ENCODE measurements at places on chromosomes 4 and X.

DNA sequence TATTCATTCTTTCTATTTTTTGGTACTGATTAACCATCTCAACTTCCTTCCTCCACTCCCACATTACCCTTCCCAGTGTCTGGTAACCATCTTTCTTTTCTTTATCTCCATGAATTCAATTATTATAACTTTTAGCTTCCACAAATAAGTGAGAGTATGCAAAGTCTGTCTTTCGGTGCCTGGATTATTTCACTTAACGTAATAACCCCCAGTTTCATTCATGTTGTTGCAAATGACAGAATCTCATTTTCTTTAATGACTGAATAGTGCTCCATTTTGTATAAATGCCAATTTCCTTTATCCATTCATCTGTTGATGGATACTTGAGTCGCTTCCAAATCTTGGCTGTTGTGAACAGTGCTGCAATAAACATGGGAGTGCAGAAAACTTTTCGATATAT is 940.4 kb downstream of the GLUD2 start:
- no peak for DNase-seq

GRCh38 chr4:6217716-6218381 is 17.5 kb upstream of the JAKMIP1 start:
- DNase-seq, result no peak

DNA sequence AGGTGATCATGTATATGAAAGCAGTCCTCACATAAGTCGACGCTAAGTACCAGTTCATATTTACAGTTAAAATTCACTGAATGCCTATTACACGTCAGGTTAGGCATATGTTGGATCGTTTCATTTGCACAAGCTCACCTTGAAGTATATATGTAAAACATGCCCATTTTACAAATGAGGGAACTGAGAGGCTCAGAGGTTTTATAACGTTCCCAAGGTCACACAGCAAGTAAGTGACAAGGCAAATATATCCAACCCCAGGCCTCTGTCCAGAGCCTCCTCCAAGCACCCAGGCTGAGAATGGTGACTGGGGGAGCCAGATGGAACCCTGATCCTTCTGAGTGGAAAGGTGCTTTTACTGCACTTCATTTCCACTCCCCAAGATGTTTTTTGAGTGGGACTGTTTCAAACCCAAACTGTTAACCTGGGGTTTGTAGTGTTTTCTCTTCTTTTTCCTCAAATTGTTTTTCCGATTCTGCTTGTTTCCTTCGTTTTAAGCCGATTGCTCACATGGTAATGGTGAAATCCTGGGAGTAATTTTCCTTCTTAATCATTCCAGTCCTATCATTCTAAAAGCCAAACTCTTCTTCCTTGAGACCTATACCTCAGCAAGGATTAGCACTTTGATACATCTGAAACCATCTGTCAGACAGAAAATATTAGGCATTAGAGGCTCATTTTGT is 791 bp downstream of the SMIM20 start:
- DNase-seq, result no peak

GRCh38 chr4:74218201-74218600 is 60.3 kb downstream of the MTHFD2L start:
- no peak for DNase-seq

- no peak for DNase-seq
Observed at GRCh38 chr4:25702848-25703247, 47.2 kb downstream of the SLC34A2 start.

GRCh38 chr4:163554870-163555465 is 60.5 kb downstream of the TMA16 start:
- DNase-seq, result no peak

DNA sequence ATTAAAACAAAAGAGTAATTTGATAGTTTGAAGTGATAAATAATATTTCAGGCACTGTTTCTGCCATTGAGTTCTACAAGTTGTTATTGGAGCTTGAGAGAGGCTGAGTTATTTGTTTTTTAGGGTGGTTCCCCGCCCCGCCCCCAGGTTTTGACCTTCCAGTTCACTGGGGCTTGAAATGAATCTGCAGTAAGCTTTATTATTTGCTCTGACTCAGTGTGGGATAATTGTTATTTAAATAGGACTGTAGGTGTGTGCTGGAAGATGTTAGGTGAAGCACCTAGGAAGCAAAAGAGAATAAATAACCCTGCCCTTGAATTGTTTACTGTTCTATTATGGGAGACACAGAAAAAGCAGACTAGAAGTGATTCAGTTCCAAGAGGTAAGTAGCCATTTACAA is 81.2 kb upstream of the KCNIP4 start:
- no peak for DNase-seq

- DNase-seq, result no peak
Observed at GRCh38 chr4:183550345-183551093, 45.7 kb downstream of the ING2 start.

- no peak for DNase-seq
Observed at GRCh38 chrX:132563976-132564375, 75.1 kb upstream of the MBNL3 start.

DNA sequence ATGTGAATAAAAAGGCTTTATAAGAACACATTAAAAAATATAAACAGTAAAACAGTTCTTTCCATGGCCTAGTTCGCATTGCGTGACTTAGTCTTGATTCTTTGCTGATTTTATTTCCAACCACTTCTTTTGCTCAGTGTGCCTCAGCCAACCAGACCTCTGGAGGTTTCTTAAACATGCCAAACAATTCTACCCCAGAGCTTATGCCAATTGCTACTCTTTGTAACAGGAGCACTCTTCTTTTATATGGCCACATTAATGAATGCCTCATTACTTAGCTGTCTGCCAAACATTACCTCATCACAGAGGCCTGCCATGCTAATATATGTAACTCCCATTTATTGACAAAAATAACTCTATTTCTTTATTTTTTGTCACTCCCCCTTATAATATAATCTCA is 202.3 kb downstream of the NDST4 start:
- DNase-seq, result no peak

GRCh38 chr4:26183017-26183416 is 137.8 kb upstream of the RBPJ start:
- DNase-seq, result no peak

DNA sequence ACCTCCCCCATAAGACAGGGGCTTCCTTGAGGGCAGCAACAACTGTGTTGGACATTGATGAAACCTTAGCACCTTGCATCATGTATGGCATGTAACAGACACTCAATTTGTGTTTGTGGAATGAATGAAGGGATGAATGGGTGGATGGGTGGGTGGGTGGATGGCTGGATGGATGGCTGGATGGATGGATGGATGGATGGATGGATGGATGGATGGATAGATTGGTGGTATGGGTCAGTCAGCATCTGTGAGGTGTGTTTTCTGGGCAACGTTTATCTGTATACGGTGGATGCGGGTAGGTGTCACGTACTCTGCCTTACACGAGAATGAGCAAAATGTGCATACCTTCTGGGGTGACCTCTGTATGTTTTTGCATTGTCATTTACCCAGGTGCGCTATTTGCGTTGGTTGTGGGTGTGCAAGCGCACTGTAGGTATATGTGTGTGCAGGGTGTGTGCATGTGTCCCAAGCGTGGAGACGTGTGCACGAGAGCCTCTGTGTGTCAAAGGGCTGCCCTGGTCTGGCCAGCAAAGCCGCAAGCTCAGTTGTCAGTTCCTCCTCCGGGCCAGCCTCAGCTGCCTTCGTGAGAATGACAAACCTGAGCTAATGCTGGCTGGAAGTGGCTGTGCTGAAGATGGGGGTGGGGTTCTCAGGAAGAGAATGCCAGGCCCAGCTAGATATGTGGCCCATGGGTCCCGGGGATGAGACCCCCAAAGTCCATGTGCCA is 26.5 kb downstream of the ELF4 start:
- DNase-seq, result no peak

DNA sequence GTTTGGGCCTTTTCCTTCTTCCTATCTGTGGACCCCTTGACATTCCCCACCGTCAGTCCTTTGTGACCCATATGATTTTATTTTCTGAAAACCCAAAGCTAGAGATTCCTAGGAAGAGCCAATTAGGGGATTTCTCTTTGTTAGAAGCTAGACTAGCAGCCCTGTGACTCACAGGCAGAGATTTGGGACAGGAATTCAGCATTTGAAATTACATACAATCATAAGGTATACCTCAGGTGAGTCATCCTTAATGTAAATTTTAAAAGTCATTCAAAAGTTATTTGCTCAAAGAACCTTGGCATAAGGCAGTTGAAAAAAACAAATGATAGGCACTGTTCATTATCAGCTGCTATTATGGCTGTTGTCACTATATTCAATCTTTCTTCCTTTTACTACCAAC is 40.6 kb downstream of the USP26 start:
- no peak for DNase-seq

- no peak for DNase-seq
Observed at GRCh38 chr4:113375964-113376666, 326.7 kb downstream of the ANK2 start.

DNA sequence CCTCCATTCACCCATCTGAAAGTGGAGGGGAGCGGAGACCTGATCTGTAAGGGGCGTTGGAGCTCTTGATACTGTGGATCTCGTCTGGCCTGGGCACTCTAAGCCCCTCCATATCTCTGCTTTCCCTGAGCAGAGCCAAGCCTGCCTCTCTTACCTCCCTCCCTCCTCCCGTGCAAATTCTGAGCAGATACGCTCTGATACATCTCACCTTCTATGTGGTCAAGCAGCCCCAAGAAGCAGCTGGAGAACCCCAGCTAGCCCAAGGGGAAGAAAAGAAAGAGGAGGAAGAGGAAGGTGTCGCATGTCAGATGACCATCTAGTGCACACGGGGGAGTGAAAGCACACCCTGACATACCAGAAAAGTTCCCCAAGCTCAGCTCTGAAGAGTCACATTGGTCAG is 1.9 kb upstream of the DGAT2L6 start:
- no peak for DNase-seq

DNA sequence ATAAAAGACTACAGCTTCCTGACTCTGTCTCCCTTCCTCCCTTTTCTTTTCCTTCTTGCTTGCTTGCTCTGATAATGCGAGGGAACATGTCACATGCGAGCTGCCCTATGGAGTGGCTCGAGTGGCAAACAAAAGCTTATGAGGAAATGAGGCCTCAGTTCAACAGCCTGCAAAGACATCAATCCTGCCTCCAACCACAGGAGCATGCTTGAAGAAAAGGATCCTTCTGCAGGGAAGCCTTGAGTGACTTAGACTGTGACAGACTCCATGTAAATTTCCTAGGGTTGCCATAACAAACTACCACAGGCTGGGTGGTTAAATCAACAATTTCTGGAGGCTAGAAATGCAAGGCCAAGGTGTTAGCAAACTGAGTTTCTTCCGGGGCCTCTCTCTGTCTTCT is 152.5 kb downstream of the NR3C2 start:
- DNase-seq, result no peak

- DNase-seq, result no peak
Observed at GRCh38 chr4:1200425-1201035, 28.1 kb upstream of the SPON2 start.

DNA sequence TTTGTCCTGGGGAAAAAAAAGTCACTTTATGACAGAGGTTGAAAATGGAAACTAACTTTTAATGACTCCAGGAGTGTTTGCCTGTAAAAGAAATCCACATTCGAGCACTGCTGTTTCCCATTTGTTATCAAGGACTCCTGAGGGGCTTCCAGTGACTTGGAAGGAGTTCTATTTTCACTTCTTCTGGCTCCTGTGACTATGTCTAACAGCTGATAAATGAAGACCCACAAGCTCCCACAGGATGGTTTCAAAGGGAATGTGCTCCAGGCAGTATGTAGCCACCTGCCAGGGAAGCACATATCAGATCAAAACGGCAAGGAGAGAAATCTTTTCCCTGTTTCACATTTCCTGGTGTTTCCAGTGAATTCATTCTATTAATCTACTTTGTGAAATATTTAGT is 159.8 kb upstream of the FAM241A start:
- DNase-seq, result no peak

- DNase-seq, result no peak
Observed at GRCh38 chr4:67092351-67092750, 453.0 kb downstream of the CENPC start.

DNA sequence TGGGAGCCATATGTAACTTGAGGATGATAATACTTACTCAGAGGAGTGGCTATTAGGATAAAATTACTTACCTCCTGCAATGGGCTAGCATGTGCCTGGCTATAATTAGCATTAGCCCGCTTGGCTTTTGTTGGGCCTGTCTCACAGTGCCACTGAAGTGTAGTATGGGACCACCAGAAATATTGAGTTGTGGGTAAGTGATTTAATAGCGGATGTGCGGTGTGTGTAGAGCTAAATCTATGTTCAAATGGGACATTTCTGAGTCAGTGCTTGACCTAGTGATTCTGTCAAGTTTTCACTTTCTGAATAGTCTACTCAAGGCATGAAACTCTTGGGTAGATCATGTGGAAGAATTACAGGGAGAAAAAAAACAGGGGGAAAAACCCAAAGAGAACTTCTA is 3.5 kb upstream of the CLNK start:
- no peak for DNase-seq

DNA sequence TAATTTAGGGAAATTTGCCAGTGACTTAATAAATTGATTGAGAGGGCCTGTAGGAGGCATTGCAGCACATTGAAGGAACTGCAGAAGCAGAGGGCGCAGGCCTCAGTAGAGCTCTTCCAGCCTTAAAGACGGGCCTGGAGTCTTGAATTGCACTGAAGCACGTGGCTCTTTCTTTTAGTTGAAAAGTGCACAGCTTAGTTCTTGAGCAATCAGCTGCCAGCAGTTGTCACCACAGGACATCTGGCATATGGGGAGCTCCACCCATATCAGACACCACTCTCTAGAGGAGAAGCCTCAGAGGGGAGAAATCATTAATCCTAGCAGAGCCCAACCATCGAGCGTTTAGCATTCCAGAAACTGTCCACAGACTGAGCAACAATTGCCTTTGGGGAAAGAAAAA is 16.0 kb upstream of the FGF16 start:
- no peak for DNase-seq

DNA sequence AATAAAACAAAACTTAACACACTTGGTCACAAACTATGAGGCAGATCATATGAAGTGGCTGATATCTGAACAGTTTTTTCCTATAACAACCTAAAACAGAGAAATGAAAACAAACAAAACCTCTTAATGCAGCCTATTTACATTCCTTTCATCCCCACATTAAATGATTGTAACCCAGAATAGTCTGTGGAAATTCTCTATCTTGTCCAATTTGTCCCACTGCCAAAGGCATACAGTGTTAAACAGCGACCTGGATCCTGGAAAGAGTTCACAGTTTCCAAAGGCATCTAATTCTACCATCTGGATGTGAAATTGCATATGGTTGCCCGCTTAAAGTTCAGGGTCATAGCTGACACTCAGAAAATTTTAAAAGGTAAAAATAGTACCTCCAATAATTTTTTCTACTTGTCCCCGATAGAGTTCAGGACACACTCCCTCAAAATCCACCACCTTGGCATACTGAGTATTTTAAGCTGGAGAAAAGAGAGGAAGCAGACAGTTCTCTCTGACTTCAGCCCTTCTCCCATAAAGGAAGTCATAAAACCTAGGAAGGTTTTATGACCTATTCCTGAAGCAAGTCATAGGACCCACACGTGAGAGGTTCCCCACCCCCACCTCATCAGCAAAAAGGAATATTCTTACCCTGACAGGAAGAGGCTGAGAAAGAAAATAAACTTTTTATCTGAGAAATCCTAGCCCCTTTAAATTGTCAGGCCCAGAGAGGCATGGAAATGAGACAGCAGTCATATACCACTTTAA is 270.2 kb downstream of the PAPSS1 start:
- no peak for DNase-seq
